Stimulated activated CD4-positive, alpha-beta T cell treated with anti-CD3 and anti-CD28 coated beads, TNF-alpha, amount 100 ng/mL, for 4 hours (primary cell): ENCODE measurements at places on chromosomes 4 and X.

- DNase-seq, result no peak
Measured at GRCh38 chr4:24890561-24891126, 22.2 kb downstream of the CCDC149 start.

DNA sequence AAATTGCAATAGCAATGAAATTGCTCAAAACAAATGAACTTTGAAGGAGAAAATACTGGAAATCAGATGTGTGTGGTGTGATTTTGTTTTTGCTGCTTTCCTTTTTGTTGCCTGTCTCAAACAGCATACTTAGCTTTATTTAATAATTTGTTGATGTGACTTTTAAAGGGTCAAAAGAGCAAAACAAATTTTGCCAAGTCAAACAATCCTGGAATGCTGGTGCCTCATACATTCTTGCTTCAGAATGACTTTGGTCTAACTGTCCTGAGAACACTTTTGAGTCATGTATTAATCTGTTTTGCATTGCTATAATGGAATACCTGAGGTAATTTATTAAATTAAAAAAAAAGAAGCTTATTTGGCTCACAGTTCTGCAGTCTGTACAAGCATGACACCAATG, 3.4 kb downstream of the PF4V1 start:
- no peak for DNase-seq

GRCh38 chr4:109390115-109390768, 43.4 kb upstream of the SEC24B start:
- DNase-seq, result no peak

GRCh38 chr4:76611616-76612207, 176.7 kb downstream of the SHROOM3 start:
- no peak for DNase-seq

- no peak for DNase-seq
Measured at GRCh38 chr4:186307916-186308315, 41.9 kb downstream of the F11 start.
